Body of pancreas (tissue), 4 donors: ENCODE measurements at places on chromosomes 6 and 20. TPM values are rescaled to one million over a fixed set of nuclear protein-coding genes. Genes with fewer than 3 reads are reported as not detected.

The VSTM2L gene
- total RNA-seq: 5.3 TPM

DNA sequence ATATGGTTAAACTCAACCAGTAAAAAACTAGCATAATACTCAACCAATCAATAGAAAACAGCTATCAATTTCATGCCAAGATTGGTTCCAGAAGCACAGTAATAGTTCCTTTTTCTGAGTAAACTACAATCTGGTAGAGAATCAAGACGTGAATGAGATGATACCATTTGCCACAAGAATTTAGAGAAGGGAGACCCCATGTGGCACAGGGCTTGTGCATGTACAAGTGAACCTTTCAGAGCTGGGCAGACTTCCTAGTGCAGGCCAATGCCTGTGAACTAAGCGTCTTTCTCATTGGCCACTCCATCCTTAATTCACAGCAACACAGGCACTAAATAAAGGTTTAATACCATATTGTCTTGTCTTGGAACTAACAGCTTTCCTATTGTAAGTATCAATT, 213.5 kb downstream of the RFPL4B start:
- peak; percentile 28 for DNase-seq

GRCh38 chr6:29183594-29183993, 12.9 kb downstream of the OR2J2 start:
- DNase-seq: no peak

GRCh38 chr6:82775981-82776380, 289.7 kb downstream of the UBE3D start:
- DNase-seq: no peak

The TFAP2A gene
- not detected for total RNA-seq

GRCh38 chr20:53657279-53657678, 63.6 kb upstream of the ZNF217 start:
- DNase-seq: no peak
